ENCODE measurements at places on chromosomes 16 and 17. TPM values are rescaled to one million over a fixed set of nuclear protein-coding genes. Genes with fewer than 3 reads are reported as not detected.
A peak's percentile ranks its signal among the peaks of the same experiment; 100 is the strongest.

Gene GAS2L2
- not detected for total RNA-seq

Gene CMTM2
- not detected for total RNA-seq

Gene C16orf92
- total RNA-seq: not detected

Gene CIBAR2
- 4.9 TPM for total RNA-seq

Gene CYGB
- 10.0 TPM for total RNA-seq

Gene SPNS2
- 16.1 TPM for total RNA-seq

Gene ENO3
- 4.8 TPM for total RNA-seq

Gene PRSS36
- 1.8 TPM for total RNA-seq

Gene LDHD
- total RNA-seq: 1.8 TPM

DNA sequence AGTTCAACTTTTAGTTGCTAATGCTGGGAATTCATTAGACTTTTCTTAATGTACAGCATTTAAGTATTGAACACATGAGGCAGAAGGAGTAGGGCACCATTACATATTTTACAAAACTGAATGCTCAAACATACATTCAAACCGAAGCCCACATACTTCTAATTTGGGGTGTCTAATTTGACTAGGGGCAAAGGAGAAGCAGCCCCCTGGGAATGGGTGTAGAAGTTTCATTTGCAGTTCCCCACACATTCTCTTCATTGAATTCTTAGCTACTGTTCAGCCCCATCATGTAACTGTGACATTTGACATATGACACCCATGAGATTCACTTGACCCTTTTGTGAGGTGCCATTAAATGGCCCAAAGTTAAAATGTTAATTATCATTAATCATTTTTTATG lies 16.4 kb downstream of the IRX6 start:
- H3K4me3 ChIP-seq: no peak overlapping the region
- H3K4me1 ChIP-seq: peaks cover 8% of the 10 kb centered on the region
- no peak overlapping the region for H3K27ac ChIP-seq
- no peak for DNase-seq

DNA sequence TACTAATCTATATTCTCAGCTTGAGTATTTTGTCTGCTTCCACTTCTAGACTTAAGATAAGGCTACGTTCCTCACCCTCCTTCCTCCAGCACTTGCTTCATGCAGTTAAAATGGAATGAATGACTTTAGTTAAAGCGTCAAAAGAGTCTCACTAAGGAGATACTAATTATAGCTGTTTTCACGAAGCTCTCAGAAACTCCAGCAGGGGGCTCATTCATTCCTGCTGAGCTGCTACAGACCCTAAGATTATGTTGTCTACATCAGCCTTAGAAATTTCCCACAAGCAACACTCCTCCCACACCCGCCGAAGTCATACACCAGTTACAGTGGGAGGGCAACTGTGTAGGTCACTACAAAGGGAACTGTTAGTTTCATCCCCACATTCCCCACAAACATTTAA lies 57.0 kb upstream of the KIFC3 start:
- peaks cover 20% of the 10 kb centered on the region for H3K4me1 ChIP-seq
- no peaks in the 10 kb centered on the region for H3K36me3 ChIP-seq
- H3K27ac ChIP-seq: no peak overlapping the region
- H3K27me3 ChIP-seq: peaks cover 6% of the 10 kb centered on the region
- DNase-seq: no peak

DNA sequence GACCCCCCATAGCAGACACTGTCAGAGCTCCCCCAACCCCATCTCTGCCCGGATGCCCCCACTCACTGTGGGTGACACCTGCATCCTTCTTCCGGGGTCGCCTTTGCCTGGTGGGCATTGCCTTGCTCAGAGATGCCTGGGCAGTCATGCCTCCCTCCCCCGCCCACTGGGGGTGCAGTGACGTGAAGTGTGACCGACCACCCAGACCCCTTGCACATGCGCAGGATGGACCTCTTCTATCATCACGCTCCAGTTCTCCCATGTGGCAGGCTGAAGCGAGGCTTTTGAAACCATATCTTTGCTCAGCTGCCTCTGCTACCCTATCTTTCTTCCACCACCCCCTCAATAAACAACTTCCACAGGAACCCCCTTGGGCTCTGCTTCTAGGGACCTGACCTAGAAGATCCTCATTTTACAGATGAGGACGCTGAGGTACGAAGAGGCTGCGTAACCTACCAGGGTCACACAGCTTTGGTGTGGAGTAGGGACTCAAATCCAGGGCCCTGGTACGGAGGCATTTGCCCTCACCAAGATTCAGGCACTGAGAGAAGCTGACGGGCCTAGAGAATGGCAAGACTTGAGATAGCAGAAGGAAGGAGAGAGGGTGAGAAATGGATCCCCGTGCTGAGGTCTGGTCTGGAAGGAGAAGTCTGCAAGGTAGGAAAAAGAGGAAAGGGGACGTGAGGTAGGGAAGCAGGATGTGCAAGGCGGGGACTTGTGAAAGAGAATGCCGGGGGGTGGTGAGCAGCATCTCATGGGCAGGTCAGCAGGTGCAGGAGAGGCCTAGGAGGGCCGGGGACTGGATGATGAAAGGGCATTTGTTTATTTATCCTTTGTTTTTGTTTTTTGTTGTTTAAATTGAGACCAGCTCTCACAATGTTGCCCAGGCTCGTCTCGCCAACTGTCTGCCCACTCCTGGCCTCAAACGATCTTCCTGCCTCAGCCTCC lies 14.4 kb downstream of the NLRC5 start:
- no peak overlapping the region for H3K27ac ChIP-seq
- no peaks in the 10 kb centered on the region for H3K27me3 ChIP-seq

DNA sequence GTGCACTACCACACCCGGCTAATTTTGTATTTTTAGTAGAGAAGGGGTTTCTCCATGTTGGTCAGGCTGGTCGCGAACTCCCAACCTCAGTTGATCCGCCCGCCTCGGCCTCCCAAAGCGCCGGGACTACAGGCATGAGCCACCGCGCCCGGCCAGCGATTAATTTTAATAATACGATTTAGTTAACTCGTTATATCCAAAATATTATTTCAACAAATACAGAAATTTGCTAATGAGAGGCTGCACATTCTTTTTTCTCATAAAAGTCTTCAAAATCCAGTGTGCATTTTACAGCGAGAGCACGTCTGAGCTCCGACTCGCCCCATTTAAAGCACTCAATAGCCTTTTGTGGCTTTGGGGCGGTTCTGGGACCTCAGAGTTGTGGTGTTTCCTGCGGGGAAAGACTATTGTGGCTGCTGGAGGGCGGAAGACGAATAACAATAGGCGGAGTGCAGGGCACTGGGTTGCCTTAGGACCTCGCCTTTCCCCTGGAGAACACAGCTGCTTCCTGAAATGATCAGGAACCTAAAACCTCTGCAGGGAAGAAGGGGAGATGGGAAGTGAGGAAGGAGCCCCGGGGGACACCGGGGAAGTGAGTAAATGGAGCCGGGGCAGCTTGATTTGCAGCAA lies 2.9 kb upstream of the ZSCAN10 start:
- DNase-seq: no peak
- peak overlapping the region; percentile 48 for H3K4me3 ChIP-seq
- H3K27ac ChIP-seq: peak overlapping the region; percentile 65
- H3K27me3 ChIP-seq: peaks cover 46% of the 10 kb centered on the region
- H3K4me1 ChIP-seq: peaks cover 28% of the 10 kb centered on the region

GRCh38 chr17:78753316-78754250 lies 28.5 kb downstream of the CYTH1 start:
- H3K4me3 ChIP-seq: no peak overlapping the region
- peaks cover 19% of the 10 kb centered on the region for H3K4me1 ChIP-seq
- H3K36me3 ChIP-seq: no peaks in the 10 kb centered on the region

DNA sequence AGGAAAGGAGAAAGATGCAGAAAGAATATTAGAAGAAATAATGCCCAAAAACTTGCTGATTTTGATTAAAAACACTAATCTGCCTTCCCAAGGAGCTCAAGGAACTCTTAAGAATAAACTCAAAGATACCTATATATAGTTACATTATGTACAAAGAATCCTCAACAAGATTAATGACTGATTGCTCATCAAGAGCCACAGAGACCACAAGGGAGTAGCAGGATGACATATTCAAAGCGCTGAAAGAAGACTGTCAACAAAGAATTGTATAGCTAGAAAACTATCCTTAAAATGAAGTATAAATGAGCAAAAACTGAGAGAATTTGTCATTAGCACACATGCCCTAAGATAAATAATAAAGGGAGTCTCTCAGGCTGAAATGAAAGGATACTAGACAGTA lies 6.2 kb downstream of the LPCAT2 start:
- no peak for DNase-seq
- H3K4me3 ChIP-seq: no peak overlapping the region
- H3K36me3 ChIP-seq: peaks cover 10% of the 10 kb centered on the region
- no peak overlapping the region for H3K27ac ChIP-seq

GRCh38 chr16:82999711-83000110 lies 372.9 kb downstream of the CDH13 start:
- H3K36me3 ChIP-seq: no peaks in the 10 kb centered on the region
- no peak overlapping the region for H3K4me3 ChIP-seq
- H3K27me3 ChIP-seq: peaks cover 3% of the 10 kb centered on the region

DNA sequence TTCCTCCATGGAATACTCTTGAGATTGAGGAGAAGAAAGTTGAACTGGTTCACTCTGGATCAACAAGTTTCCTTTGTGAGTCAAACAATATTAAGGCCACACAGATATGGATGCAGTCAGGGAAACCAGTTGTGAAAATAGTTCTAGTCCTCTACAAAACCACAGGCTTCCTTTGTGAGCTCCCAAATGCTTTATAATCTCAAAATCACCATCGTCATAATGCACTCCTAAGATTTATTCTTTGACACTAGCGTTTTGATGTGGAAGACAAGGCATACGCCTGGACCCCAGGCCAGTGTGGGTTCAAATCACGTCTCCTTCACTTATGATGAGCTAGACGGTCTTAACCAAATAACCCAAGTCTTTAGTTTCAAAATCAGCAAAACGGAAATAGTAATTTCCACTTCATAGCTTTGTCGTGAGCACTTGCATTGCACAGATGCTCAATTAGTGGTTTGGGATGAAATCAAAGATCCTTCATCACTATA lies 142.6 kb downstream of the STX8 start:
- H3K4me1 ChIP-seq: peaks cover 32% of the 10 kb centered on the region
- H3K27me3 ChIP-seq: no peaks in the 10 kb centered on the region
- H3K27ac ChIP-seq: no peak overlapping the region
- peaks cover 5% of the 10 kb centered on the region for H3K36me3 ChIP-seq
